ENCODE measurements at places on chromosomes 1 and 21.

- no peak for DNase-seq
Observed at GRCh38 chr1:55317673-55318072, 102.5 kb upstream of the USP24 start.

- peak; percentile 16 for DNase-seq
Observed at GRCh38 chr1:91099746-91100621, 78.1 kb upstream of the ZNF644 start.

DNA sequence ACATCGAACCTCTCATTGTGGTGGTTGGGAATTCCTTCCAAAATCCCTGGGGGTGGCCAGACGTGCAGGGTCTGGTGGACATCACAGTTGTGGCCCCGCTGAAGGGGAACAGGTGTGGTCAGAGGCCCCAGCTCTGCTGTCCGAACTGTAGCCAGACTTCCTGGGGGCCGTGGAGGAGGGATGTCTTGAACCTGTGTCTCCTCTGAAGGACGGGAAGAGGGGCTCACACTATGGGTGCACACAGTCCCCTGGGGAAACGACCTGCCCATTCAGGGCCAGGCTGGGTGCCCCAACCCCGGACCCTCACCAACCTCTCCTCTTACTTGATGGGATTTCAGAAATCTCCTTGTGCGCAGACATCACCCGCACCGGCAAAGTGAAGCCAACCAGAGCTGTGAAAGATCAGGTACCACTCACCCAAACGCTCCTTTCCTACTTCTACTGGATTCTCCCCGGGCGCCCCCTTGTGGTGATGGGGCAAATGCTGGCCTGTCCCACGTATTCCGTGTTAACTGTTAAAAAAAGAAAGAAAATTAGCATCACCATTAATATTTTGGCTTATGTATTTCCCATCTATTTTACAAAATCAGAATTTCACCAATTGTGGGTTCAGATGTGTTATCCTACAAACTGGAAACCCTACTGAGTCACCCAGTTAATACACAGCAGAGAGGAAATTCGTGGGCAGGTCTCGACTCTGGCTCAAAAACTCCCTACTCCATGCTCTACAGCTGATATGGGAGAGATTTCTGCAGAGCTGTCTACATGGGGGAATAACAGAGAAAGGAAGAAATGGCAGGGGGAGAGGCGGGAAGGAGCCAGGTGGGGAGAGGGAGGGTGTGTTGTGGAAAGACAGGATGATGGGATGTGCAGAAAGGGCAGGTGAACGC lies 28.1 kb downstream of the PADI4 start:
- peak; percentile 56 for DNase-seq

GRCh38 chr1:161676441-161676840 lies 13.5 kb downstream of the FCGR2B start:
- no peak for DNase-seq

- no peak for DNase-seq
Observed at GRCh38 chr1:181089676-181090544, 1.4 kb downstream of the IER5 start.

DNA sequence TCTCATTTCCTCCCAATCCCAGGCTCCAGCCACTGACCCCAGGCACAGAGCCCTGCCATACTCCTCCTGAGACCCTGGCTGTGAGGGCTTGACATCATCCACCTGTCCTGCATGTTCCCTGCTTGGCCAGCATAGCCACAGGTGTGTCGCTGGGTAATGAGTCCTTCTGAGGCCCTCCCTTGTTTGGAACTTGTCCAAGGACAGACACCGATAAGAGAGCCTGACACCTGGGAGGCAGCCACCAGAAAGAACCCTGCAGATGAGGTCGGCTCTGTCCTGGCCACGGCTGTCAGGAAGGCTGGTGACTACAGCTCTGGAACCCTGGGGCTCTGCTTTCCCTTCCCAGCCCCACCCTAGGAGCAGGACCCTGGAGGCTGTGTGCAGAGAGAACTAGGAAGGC lies 34.6 kb downstream of the TMEM63A start:
- DNase-seq = no peak

- no peak for DNase-seq
Observed at GRCh38 chr21:41366522-41367151, 4.8 kb downstream of the MX2 start.

DNA sequence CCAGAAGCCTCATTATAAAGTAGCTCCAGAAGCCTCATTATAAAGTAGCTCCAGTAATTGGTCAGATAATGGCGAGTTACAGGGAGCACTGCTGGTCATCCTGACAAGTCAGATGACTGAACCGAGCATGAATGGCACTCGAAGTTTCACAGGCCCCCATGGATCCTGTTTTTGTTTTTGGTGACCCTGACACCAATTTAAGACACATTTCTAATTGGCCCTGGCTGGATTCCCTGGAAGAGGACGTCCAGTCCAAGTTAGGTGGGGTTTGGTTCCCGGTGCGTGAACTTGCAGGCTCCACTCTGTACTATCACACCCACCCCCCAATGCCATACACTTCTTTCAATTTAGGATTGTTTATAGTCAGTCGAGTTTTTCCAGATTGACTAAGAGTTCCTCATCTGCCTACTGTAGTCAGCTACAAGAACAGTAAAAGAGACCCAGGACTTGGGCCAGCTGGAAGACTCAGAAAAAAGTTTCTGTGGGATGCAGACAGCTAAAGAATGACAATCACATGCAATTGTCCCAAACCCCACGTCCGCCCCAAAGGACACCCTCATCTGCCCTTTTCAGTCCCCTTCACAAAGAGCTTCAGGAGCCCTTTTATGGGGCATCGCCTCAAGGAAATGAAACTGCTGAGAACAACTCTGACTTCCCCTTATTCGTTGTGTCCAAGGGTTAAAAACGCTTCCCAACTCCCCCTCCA lies 2.7 kb downstream of the DHRS3 start:
- peak; percentile 27 for DNase-seq

GRCh38 chr1:68384872-68385411 lies 64.8 kb downstream of the RPE65 start:
- DNase-seq = no peak

GRCh38 chr1:46117810-46118494 lies 14.5 kb downstream of the PIK3R3 start:
- DNase-seq = no peak

GRCh38 chr21:18725653-18726052 lies 322.1 kb upstream of the TMPRSS15 start:
- no peak for DNase-seq

DNA sequence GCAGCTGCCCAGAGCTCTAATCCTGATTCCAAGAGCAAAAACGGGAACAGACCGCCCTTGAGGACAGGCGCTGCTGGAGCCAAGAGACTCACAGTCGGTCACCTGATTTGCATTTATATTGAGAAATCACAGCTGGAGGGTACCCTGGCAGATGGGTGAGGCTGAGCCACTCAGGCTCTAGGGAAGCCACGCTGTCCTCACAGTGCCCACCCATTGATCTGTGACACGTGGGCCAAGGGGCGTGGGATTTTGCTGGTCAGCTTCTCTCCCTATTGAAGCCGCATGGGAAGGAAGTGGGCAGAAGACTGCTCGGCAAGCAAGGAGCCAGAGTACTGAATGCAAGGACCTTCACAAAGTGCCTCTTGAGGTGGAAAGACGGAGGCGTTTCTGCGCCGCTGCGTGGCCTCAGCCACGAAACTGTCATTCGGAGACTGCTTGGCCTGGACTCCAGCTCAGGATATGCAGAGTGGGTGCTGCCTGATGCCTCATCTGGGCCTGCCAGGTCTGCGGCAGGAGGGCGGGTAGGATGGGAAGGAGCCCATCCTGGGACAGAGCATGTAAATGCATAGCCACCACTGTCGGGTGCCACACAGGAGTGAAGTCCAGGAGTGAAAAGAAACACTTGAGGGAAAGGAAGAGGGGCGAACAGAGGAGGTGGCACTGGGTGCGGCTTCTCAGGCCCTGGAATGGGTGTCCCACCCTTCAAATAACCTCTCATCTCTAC lies 139.8 kb downstream of the PGBD5 start:
- DNase-seq = no peak

GRCh38 chr1:219163401-219163954 lies 10.2 kb upstream of the LYPLAL1 start:
- no peak for DNase-seq

DNA sequence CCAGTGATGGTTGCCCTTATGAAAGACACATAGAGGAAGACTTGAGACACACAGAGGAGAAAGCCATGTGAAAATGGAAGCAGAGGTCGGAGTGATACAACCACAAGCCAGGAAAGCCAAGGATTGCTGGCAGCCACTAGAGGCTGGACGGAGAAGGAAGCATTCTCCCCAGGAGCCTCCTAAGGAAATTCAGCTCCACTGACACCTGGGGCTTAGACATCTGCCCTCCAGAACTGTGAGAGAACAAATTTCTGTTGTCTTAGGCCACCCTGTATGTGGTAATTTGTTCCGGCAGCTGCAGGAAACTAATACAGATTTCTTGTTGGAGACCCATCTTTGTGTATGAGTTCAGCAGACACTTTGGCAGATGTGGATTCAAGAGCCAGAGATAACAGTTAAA lies 126.9 kb upstream of the ATP1A1 start:
- no peak for DNase-seq

GRCh38 chr1:89429062-89429461 lies 65.2 kb downstream of the GBP6 start:
- DNase-seq = no peak

GRCh38 chr21:46255166-46255565 lies 26.6 kb upstream of the LSS start:
- DNase-seq = no peak

- no peak for DNase-seq
Observed at GRCh38 chr21:26389971-26390641, 183.0 kb downstream of the CYYR1 start.

GRCh38 chr1:42385283-42385682 lies 4.7 kb downstream of the RIMKLA start:
- DNase-seq = no peak

- no peak for DNase-seq
Observed at GRCh38 chr1:17409391-17409811, 30.1 kb downstream of the RCC2 start.

DNA sequence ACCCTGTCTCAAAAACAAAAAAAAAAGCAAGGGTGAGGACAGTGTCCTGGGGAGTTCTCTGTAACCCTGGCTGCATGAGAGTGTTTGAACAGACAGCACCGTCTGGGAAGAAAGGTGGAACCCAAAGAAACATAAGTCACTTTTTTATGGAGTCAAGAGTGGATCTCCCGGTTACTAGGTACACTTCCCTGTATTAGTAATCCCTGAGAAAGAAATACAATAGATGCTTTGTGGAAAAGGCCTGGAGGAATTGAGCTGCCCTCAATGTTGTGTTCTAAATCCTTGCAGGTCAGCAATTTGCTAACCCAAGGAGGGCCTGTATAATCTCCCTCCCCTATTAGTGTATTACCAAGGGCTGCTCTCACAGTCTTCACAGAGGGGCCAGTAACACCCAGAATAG lies 16.6 kb downstream of the DEGS1 start:
- no peak for DNase-seq

DNA sequence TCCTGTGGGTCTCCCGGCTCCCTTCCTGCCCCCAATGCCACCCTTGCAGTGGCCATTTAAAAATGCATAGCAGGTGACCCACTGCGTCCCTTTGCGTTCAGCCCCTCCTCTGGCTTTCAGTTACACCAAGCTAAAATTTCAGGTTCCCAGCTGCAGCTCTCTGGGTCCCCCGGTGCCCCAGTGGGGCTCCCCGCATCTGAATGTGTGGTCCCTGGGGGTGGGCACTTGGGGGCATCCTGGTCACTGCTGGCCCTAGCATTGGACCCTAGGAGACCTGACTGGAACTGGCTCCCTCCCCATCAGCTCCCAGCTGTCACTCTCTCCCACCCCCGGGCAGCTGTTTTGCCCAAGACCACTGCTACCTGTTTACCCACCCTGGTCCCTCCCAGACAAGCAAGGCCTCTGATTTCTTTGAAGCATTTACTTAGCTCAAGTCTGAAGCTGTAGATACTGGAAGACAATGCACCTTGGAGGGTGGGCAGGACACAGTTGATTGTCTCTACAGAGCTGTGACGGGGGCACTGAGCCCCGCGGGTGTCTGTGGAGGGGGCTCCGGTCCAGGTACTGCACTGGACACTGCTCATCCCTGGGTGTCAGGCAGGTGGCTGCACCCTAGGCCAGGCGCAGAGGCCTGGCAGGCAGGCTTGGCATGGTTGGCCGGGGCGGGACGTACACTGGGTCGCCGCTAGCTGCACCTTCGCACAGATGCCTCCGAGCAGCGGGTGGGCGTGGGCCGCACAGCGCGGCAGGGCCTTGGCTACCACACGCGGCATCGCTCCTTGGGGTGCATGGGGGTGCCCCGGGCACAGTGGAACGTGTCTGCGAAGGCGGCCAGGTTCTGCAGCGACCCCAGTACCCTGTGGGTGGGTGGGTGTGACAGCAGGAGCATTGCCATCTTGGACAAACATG lies 3.9 kb downstream of the PRXL2B start:
- no peak for DNase-seq

DNA sequence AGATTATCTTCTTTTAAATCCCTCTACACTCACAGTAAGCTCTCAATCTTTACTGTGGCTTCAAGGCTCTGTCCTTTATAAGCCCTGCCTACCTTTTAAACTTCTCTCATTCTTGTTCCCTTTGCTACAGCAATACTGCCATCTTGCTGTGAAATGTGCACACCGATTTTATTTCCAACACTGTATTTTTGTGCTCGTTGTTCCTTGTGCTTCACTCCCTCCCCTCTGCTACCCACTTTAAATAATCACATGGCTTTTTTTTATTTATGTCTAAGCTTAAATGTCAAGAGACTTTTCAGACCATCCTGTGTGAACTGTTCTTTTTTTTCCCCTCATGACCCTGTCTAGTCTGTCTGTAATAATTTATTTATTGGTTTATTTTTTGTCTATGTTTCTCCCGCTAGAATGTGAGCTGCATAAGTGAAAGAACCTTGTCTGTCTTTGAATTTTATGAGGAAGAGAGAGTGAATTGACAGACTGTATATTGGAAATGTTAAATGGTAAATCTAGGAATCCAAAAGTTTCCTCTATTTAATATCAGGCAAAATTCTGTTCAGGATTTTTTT lies 45.7 kb downstream of the ABCD3 start:
- DNase-seq = peak; percentile 41

DNA sequence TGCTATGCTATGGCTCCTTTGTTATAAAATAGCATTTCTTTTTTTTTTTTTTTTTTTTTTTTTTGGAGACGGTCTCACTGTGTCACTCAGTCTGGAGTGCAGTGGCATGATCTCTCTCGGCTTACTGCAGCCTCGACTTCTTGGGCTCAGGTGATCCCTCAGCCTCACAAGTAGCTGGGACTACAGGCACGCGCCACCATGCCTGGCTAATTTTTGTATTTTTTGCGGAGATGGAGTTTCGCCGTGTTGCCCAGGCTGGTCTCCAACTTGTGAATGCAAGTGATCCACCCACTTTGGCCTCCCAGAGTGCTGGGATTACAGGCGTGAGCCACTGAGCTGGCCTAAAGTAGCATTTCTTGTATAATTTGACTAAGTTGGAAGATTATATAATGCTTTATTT lies 10.8 kb downstream of the CAMTA1 start:
- no peak for DNase-seq

GRCh38 chr1:46623743-46624644 lies 7.4 kb upstream of the MOB3C start:
- DNase-seq = no peak

All from dermis microvascular lymphatic vessel endothelial cell (primary cell).